Mesothelial cell of epicardium (in vitro differentiated cells): ENCODE measurements at places on chromosomes 11 and 22. TPM values are rescaled to one million over a fixed set of nuclear protein-coding genes. Genes with fewer than 3 reads are reported as not detected.

Gene MUC5AC
- not detected in 3 replicates for total RNA-seq

Gene MMP7
- 0.20 TPM in 1 of 3 replicates, not detected in the others for total RNA-seq

Gene OR8A1
- total RNA-seq = not detected in 3 replicates

Gene SCGB1A1
- not detected in 3 replicates for total RNA-seq

Gene MMP11
- total RNA-seq = 510 to 566 TPM (median 528 TPM) in 3 replicates

Gene SIDT2
- total RNA-seq = 37.6 to 41.7 TPM (median 39.4 TPM) in 3 replicates

Gene UPB1
- total RNA-seq = 1.3 to 1.5 TPM (median 1.3 TPM) in 3 replicates

Gene CTTN
- total RNA-seq = 307 to 326 TPM (median 318 TPM) in 3 replicates

Gene FAM227A
- 10.3 to 11.9 TPM (median 11.0 TPM) in 3 replicates for total RNA-seq

Gene CXCR5
- total RNA-seq = not detected in 3 replicates

Gene SYT8
- total RNA-seq = 1.2 to 2.1 TPM (median 1.9 TPM) in 3 replicates

Gene SMTN
- 67.0 to 72.7 TPM (median 72.2 TPM) in 3 replicates for total RNA-seq

Gene RFPL1
- total RNA-seq = 0.29 to 0.63 TPM (median 0.54 TPM) in 3 replicates
